ENCODE measurements at places on chromosomes 3 and 15.

- DNase-seq, result no peak
Observed at GRCh38 chr15:91484141-91484540, 369.4 kb upstream of the SLCO3A1 start.

DNA sequence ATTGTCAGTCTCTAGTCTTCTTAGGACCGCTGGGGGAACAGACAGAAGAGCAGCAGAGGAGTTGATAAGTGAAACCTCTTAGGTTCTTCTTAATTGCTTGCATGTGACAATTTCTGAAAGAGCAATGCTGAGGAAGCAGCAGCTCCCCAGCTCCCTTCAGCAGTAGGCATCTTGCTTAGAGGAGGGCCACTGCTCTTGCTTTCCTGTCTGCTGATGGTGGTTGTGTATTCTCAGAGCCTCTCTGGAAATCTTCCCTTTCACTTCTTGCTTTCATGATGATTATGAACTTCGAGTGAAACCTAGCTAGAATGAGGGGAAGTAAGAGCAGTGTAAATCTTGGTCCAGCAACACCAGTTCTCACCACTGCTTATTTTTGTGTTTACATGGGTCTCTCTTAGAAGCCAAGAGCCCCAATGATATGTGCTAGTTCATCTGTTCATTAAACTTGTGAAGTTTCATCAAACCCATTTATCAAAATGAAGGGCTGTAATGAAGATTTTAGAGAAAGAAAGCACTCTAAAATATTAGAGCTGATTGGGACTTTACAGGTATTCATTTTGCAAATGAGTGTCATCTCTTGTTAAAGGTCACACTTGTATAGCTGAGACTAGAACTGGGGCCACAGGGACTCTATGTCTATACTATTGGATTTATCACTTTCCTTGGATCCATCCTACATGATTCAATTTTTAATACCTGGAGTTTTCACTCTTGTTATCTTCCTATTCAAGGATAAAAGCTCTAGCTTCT lies 246.7 kb downstream of the LPP start:
- no peak for DNase-seq

DNA sequence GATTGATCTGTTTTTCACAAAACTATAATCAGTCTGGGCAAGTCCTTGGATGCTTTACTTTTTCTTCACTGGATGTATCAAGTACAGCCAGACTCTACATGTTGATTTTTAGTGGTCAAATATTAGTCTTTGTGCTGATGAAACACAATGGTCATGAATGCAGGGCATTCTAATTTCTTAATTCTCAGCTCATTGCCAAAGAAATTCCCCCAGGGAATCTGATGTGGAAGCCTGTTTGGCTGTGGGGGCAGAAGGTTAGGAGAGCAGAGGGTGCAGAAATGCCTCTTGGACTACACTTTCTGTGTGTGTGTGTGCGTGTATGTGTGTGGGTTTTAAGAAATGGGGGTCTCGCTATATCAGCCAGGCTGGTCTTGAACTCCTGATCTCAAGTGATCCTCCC lies 48.7 kb upstream of the HACD2 start:
- DNase-seq, result no peak

- no peak for DNase-seq
Observed at GRCh38 chr15:36729418-36729817, 150.0 kb downstream of the CDIN1 start.

DNA sequence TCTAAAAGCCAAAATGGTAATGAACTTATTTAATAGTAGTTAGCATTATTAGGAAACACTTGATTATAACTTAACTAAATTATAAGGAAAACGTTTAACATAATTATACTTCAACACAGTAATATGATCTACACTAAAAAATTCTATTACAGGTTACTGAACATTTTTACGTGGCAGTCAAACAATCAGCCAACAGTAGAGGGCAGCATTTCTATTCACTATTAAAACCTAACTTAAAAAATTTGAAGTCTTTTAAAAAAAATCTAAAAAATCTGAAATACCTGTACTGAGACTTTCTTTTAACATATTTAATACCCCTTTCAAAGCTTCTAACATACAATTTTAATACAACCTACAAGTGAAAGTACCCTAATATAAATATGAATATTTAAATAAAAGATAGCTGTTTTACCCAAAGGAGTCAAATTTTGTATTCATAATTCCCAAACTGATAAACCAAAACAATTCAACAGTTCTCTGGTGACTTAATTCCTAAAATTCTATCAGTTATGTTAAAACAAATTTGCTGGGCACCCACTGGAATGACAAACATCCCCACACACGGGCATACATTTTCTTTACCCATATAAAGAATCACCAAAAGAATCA lies 41.5 kb downstream of the DLG1 start:
- DNase-seq, result peak; percentile 32

DNA sequence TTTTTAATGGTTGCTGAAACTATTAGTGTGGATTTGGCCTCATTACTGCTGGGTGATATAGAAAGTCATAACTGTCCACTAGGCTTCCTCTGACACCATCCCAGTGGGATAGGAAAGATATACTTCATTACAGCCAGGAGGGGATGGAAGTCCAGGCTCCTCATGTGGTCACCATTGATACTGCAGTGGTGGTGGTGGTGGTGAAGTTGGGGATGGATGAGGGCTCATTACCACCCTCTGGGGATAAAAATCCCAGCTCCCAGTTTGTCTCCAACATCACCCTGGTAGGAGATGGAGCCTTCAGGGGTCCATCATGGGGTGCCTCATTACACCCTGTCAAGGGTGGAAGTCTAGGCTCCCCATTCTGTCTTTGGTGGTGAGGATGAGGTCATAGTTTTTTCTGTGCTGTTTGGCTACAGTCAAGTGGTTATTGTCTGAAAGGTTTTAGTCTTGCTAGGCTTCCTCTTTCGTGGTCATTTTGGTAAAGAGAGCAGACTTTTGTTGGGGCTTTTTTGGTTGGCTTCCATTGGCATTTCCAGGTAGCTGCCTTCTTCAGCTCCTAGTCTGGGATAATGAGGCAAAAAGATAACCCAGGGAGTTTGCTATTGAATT lies 30.1 kb upstream of the FILIP1L start:
- DNase-seq, result no peak

DNA sequence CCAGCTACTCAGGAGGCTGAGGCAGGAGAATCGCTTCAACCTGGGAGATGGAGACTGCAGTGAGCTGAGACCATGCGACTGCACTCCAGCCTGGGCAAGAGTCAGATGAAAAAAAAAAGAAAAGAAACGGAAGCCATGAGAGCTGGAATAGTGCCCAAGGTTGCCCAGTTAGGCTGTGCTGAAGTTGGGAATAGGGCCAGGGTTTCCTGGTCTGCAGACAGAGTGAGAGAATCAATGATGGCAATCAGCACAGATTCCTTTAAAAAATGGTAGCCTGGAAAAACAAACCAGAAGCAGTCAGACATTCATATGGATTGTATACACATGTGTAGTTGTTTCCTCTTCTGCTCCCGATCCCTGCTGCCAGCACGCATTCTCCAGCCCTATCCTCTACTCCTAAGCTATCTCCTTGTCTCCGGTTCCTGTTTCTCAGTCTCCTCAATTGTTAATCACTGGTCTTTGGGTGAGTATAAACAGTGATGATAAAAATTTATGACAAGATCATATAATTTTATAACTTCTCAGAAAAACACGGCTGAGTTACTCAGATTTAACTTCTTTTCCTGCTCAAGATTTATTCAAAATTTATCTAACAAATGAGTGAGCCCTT lies 316.2 kb upstream of the UMPS start:
- DNase-seq, result no peak

DNA sequence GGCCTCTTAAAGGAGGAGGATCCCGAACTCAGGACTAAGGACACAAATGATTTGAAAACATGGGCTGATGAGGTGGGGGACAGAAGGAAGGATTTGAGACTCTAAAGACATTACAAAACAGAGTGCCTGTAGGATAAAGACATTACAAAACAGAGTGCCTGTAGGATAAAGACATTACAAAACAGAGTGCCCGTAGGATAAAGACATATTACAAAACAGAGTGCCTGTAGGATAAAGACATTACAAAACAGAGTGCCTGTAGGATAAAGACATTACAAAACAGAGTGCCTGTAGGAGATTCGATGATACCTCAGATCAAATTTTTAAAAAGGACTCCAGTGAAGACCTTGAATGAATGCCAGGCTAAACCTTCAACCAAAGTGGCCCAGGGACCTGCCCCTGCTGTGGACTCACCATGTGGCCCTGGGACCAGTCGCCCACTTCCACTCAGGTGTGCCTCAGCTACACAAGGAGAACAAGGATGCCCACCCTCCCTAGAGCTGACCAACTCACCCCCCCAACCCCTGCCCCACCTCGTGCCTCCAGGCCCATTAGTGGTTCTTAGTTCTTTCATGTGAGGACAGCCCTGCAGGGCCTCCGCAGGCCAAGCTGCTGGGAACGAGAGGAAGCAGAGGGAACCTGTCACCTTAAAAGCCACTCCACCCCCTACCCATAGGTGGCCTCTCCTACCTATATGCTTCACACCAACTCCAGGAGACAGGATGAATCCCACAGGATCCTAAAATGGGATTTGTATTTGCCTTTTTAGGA lies 59.8 kb downstream of the SH3BP5 start:
- DNase-seq, result no peak

DNA sequence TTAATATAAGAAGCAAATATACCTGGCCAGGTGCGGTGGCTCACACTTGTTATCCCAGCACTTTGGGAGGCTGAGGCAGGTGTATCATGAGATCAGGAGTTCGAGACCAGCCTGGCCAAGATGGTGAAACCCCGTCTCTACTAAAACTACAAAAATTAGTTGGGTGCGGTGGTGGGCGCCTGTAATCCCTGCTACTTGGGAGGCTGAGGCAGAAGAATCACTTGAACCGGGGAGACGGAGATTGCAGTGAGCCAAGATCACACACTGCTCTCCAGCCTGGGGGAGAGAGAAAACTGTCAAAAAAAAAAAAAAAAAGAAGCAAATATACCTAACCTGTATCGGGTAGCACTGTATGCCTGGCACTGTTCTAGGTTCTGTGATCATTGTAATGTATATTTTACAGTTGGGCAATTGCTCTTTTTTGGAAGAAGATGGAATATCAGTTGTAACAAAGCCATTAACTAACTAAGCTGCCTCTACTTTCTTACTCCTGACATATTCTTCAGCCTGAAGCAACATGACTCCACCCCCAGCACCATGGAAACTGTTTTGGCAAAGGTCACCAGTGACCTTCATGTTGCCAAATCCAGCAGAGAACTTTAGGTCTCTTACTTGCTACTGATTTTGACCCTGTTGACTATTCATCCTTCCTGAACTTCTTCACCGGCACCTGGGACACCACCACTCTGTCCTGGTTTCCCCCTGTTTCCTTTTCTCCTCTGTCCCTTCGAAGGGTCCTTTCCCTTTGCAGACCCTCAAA lies 203.8 kb downstream of the RPLP1 start:
- DNase-seq, result no peak

DNA sequence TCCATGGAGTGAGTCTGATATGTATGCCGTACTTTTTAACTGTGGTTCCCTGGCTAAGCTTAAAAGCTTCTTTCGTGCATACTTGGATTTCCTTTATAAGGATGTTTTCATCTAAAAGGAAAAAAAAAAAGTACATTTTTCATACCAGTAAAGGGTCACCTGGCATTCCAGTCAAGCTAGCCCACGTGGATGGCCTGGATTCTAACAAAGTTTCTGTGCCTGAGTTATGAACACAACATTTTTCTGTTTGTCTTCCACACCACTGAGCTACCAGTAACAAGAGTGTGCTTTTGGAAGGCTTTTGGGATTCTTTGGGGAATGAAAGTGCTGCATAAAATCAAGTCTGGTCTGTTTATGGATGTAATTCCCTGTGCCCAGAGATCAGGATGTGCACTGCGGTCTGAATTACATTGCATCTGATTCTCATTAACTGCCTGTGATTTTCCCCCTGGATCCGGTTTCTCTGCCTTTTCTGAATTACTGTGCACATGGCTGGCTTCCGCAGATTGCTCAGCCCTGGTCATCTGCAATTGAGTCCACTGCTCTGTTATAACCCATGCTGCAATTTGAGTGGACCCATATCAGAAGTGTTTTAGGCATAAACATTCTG lies 38.2 kb upstream of the MAGI1 start:
- no peak for DNase-seq

DNA sequence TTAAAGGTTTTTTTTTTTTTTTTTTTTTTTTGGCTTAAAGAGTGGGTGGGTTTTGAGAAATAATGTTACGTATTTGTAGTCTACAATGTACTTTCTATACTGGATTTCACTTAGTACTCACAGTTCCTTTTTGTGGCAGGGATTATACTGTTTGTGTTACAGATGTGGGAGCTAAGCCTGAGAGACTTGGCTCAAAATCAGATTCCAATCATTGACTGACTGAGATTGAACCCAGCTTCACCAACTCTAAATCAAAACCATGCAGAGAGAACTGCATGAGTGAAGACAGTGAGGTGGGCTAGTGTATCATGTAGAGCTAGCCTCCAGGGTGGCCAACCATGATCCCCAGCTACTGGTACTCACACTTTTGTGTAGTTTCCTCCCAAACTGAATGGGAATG lies 68.0 kb downstream of the TMEM108 start:
- DNase-seq, result no peak

DNA sequence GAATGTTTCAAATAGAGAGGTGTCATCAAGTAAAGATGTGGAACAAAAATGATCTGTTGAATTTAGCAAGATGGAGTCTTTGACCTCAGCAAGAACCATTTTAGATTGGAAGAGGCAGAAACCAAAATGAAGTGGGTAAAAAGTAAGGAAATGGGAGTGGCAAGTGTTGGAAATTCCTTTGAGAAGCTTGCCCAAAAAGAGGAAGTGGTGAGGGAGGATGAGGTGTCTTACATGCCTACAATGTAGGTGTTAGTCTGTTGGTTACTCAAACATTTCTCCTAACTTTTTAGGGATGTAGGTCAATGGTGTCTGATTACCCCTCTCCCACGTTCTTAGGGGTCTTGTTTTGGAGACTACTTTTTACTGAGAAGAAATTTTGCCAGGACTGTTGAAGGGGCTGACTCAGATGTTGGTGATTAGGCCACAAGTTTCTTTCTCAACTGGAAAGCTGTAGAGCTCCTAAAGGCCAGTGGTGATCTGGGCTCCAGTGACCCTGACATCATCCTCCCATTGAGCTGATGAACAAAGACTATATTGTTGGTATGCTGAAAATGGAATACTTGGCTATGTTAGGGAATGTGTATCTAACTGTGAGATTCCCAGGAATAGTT lies 5.1 kb downstream of the PPP2R3A start:
- DNase-seq, result no peak

- peak; percentile 6 for DNase-seq
Observed at GRCh38 chr15:40106203-40107161, 2.2 kb downstream of the BMF start.
